ENCODE measurements at places on chromosomes 7 and 10.

DNA sequence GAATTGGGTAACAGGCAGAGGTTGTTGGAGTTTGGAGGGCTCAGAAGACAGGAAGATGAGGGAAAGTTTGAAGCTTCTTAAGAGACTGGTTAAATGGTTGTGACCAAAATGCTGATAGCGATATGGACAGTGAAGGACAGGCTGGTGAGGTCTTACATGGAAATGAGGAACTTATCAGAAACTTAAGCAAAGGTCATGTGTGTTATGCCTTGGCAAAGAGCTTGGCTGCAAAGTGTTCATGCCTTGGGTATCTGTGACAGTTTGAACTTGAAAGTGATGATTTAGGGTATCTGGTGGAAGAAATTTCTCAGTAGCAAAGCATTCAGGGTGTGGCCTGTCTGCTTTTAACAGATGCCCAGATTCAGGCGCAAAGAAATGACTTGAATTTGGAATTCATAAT, 64.5 kb upstream of the EEPD1 start:
- no peak for DNase-seq

- DNase-seq = no peak
These were observed 36.1 kb downstream of the CRHR2 start for GRCh38 chr7:30646154-30646553.

GRCh38 chr10:79380125-79380945, 33.1 kb downstream of the PPIF start:
- no peak for DNase-seq

- no peak for DNase-seq
These were observed 27.0 kb downstream of the HIBADH start for GRCh38 chr7:27635728-27636127.

GRCh38 chr7:154592388-154592787, 410.5 kb downstream of the PAXIP1 start:
- DNase-seq = no peak
